Glomerular endothelial cell (primary cell): ENCODE measurements at places on chromosomes 2 and 18. TPM values are rescaled to one million over a fixed set of nuclear protein-coding genes. Genes with fewer than 3 reads are reported as not detected.

GRCh38 chr2:81225756-81226155, 921.2 kb upstream of the LRRTM1 start:
- DNase-seq = no peak

GRCh38 chr2:201872591-201872990, 66.3 kb downstream of the CDK15 start:
- DNase-seq = no peak

DNA sequence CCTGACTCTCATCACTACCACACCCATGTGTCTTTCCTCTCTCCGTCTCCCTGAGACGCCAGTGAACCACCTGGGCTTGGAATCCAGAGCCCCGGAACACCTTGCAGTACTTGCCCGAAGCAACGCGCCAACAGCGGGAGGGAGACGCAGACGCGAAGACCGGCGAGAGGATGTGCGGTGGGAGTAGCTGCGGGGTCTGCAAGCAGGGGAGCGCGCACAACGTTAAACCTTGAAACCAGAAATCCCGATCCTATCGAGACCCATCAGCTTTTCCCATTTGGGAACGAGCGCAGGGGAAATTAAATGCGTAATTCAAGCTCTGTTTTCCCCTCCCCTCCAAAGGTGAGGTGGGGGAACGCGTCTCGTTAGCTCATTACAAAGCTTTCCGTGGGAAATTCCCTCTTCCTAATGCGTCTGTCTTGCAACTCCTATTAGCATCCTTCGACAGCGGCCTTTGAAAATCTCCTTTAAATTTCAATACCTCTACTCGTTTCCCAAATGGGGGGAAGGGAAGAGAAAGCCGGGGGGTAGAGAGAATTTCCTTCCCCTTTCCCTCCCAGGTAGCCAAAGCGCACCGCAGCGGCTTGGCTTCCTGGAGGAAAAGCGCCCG, 421 bp upstream of the CNTNAP5 start:
- DNase-seq = no peak

GRCh38 chr2:240205772-240206171, 65.3 kb upstream of the OTOS start:
- DNase-seq = no peak

DNA sequence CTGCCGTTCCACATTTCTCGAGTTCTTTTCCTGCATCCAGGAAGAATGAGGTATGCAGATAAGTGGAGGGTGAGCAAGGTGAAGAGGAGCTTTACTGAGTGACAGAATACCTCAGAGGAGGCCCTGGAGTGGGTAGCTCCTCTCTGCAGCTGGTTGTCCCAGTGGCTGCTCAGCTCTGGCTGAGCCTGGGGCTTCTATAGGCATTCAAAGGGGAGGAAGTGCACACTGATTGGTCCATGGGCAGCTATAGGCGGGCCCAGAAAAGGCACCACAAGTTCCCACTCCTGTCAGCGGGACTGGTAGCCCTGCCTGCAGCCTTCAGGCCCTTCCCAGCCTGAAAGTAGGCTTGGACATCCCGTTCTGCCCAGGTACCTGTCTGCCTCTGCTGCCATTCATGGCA, 94.7 kb downstream of the DOK6 start:
- DNase-seq = no peak

DNA sequence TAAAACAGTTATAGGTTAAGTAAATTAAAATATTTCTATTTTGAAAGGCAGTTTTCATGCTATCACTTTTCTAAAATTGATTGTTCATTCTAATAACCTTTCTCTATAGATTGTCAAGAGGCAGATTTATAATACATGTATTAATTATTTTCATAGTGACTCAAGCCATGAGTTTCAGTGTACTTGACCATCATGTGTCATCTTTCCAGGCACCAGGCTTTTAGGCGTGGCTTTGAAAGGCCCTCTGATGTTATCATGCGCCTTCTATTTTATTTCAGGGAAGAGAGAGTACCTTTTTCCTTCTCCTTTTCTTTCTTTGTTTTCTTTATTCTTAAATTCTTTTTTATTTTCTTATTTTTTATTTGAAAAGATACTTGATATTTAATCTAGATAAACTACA, 128.3 kb upstream of the ETAA1 start:
- DNase-seq = no peak

DNA sequence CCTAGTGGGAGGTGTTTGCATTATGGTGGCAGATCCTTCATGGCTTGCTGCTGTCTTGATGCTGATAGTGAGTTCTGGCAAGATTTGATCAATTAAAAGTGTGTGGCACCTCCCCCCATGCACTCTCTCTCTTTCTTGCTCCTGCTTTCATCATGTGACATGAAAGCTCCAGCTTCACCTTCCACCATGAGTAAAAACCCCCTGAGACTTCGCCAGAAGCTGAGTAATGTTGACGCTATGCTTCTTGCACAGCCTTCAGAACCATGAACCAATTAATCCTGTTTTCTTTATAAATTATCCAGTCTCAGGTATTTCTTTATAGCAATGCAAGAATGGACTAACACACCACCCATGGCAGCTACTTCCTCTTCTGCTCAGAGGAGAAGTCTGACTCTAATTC, 2181.4 kb upstream of the PIK3C3 start:
- DNase-seq = no peak

DNA sequence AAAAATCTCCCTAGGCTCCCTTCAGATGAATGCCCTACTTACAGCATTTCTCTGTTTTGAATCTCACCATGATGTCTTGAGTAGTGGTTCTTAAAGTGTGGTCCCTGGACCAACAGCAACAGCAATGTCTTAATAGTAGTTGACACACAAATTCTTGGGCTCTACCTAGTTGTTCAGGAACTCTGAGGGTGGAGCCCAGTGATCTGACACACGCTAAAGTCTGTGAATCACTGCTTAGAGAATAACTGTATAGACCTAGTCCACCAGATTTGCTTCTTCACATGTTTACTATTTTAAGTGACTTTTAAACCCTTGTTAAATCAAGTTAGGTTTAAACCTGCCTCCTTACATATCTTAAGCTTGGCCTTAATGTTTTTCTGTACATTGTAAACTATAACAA, 47.6 kb upstream of the ARHGAP15 start:
- DNase-seq = no peak

- no peak for DNase-seq
Observed at GRCh38 chr2:125310657-125311364, 1285.7 kb downstream of the CNTNAP5 start.

- DNase-seq = no peak
Observed at GRCh38 chr2:44531289-44531688, 169.5 kb downstream of the CAMKMT start.

DNA sequence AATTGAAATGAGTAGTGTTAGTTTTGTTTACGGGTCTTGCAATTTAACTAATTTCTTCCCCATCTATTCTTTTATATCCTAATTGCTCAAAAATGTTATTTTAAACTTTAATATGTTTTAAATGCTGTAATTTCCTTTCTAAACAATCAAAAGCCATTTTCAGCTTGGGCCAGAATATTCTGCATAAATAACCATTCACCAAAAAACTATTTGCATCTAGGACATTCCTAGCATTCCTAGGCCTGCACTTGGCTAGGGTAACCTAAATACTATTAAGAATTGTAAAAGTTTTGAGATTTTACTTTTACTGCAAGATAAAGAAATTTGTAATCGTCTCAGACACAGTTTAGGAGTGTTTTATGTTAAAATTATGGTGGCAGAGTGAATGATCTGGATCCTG, 7.8 kb upstream of the ETAA1 start:
- DNase-seq = no peak

GRCh38 chr2:30820381-30821055, 13.3 kb upstream of the CAPN13 start:
- no peak for DNase-seq

DNA sequence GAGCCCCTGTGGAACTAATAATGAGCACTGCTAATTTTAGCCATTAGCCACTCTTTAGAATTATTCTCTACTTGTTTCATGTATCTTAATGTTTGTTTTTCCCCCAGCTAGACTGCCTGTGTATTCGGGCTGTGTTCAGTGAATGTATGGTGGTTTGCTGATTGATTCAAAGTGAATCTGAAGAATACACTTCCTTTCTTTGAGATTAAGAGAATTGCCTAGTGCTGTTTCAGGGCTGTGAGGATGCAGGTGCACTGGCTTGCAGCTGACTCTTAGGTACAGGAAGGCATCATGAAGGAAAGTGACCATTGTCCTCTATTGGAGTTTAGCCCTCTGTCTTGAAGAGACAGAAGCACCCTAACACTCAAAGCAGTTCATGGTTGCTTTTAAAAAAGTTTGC, 138.7 kb downstream of the CERS6 start:
- no peak for DNase-seq

- no peak for DNase-seq
Observed at GRCh38 chr18:25075783-25076182, 276.2 kb downstream of the ZNF521 start.

DNA sequence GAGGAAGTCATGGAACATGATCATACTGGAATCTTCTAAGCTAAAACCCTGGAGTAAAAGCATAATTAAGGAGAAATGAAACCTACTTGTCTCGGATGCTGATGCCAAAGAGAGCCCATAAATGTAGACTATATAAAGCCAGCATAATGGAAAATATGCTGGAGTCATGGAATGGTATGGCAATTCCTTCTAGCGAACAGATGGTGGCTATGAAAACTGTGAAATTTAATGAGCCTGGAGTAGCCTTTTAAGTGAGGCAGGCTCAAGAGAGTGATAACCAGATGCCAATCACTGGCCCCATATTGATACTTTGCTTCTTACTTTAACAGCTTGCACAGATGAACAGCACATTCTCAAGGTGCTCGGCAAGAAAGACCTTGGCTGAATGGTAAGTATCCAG, 206.3 kb downstream of the PID1 start:
- DNase-seq = no peak

GRCh38 chr2:62099050-62099449, 96.9 kb upstream of the B3GNT2 start:
- DNase-seq = no peak

- no peak for DNase-seq
Observed at GRCh38 chr2:169823996-169824372, 721 bp downstream of the METTL5 start.

- no peak for DNase-seq
Observed at GRCh38 chr2:45394842-45395241, 216.2 kb downstream of the SRBD1 start.

GRCh38 chr2:122028371-122029100, 273.1 kb downstream of the TSN start:
- DNase-seq = no peak

- DNase-seq = no peak
Observed at GRCh38 chr2:171864357-171864985, 29.6 kb downstream of the SLC25A12 start.

The DSC3 gene
- total RNA-seq = 2.0 and 2.8 TPM in 2 replicates

The RTKN gene
- total RNA-seq = 11.2 and 14.5 TPM in 2 replicates

The CNOT11 gene
- total RNA-seq = 39.7 and 40.5 TPM in 2 replicates

The ACMSD gene
- total RNA-seq = not detected in 2 replicates

The UGT1A8 gene
- total RNA-seq = not detected in 2 replicates
